ENCODE measurements at places on chromosomes 5 and 9.

GRCh38 chr5:128015978-128016377 lies 67.6 kb upstream of the SLC12A2 start:
- no peak for DNase-seq

GRCh38 chr5:83522446-83522845 lies 50.9 kb downstream of the VCAN start:
- DNase-seq: no peak

DNA sequence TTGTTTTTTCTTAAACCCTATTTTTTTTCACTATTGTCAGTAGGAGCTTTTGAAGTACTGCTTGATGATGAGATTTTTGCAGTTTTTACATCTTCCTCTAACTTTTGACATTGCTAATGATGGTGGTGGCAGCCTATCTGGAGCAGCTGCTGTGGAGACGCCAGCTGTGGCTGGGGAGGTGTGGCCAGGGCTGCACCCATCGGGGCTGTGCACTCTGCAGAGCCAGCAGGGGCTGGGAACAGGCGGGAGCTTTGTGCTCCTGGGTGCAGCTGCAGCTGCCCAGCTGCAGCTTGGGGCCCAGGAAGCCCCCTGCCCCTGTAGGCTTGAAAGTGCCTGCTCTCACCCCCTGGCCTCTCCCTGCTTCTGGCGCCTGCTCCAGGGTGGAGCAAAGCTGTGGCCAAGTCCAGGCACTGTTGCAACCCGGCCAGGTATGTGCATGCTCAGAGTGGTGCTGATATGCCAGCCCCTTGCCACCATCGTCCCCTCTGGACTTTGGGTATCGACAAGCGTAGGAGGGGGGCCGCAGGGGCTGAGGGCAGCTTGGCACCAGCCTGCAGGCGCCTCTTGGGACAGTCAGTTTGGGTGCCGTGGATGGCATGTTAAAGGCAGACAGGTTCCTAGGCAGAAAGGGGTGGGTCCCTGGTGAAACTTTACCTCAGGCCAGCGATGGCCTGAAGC lies 39.2 kb downstream of the FER start:
- DNase-seq: no peak

- DNase-seq: no peak
Observed at GRCh38 chr5:61953913-61954312, 352.1 kb upstream of the KIF2A start.

- DNase-seq: no peak
Observed at GRCh38 chr9:136686534-136686793, 793 bp downstream of the AGPAT2 start.

GRCh38 chr9:121744002-121744686 lies 92.7 kb downstream of the DAB2IP start:
- no peak for DNase-seq

DNA sequence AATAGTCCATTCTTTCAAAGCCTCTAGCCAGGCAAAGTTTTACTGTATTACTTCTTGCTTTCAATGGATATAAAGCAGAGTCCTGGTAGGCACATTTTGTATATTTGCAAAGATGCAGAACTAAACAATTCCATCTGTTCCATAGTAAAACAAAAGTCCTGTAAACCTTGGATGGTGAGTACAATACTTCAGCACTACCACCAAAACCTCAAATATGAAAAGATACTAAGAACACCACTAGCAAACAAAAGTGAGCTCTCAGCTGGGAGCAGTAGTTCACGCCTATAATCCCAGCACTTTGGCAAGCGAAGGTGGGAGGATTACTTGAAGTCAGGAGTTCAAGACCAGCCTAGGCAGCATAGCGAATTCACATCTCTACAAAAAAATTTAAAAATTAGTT lies 195.0 kb downstream of the MSX2 start:
- DNase-seq: no peak

DNA sequence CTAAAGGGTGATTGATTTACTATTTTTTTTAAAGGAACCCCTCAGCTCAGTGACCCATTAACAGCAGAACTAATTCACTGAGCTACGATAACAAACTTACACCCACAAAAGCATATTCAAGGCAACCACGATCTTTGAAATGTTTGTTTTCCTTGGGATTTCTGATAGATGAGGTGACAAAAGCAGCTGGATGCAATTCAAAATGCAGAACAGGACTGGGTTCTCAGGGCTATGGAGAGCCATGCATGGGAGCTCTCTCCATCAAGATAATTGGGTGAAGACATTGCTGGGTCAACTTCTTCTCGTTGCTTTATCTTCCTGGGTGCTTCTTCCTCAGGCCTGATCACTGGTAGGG lies 60.1 kb downstream of the PAPPA start:
- no peak for DNase-seq

GRCh38 chr5:10607023-10607665 lies 43.3 kb downstream of the ANKRD33B start:
- DNase-seq: no peak

DNA sequence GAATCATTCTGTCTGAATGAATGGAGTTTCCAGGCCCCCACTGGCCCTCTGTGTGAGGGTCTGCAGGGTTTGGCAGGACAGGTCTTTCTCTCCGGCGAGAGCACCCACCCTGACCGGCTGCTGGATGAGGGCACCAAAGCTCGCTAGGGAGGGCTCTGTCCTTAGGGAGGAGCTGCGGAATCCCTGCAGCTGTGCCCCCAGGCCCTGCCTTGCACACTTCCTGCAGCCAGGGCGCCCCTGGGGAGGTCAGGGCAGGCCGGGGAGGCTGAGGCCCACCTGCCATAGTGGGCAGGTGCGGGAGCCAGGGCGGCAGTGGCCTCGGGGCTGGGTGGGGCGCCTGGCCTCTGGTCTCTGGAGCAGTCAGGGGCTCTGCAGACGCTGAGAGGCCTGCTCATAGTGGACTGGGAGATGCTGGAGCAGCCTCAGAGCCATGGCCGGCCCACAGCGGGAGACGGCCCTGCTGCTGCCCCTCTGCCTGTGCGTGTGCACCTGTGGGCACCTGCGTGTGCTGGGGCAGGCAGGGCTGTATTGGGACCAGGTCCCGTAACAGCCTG lies 36.1 kb downstream of the EXOC3 start:
- no peak for DNase-seq

GRCh38 chr9:82031538-82032280 lies 43.1 kb downstream of the SPATA31D1 start:
- DNase-seq: no peak

DNA sequence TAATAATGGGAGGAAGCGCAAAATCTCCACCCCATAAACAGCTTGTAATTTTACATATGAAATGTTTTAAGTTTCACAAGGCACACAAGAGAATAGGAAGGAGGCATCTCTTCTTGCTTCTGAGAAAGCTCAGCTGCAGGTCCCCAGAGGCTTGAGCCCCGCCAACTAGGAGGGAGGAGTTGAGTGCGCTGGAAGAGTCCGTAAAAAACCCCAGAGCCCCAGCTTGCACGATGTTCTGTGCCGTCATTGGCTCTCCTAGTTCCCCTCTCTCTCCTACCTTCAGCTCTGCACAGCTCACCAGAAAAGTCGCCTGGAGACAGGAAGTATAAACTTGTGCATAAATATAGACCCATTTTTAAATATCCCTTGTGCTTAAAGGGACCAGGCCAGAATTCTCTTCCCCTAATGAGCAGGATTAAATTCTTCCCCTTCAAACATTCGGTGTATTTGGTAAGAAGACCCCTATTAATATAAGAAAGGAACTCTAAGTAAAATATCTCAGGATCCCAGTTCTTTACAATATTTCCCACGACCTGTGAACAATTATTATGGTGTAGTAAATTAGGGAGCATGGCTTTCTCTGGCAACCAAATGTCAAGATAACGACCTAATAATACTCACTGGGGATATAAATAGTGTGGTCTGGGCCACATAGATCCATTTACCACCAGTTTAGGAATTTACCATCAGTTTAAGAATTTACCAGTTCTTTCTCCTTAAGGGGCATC lies 13.7 kb downstream of the GLRX start:
- DNase-seq: peak; percentile 48

DNA sequence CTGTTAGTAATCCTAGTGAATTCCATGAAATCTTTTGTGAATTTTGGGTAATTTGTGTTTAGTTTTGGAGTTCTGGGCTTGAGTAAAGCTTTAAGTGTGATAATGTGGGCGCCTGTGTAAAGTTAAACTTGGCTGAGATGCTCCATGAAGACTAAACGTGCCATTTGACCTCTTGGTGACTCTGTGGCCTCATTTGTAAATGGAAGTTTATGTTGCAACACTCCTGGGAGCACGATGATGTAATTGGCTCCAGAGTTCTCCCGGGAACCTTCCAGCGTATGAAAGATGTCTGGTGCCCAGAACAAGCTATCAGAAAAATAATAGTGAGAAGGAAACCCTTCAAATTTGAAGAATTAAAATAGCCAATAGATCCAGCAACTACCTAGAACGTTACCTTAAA lies 981.2 kb downstream of the TLE4 start:
- no peak for DNase-seq

DNA sequence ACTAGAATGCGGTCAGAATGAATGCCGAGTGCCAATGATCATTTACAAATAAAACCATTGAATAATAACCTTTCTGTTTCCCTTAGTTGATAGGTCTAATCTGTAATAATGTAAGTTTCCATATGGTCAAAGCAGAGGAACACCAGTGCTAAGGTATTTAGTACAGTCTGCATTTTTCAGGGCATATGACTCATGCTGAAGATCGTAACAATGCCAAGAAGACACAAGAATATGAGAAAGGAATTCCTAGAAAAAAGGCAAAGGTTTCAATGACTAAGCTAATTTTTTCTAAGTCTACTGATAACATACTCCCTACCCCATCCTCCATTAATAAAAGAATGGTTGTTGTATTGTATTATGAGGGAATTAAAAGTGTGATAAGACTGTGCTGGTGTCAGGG lies 2.8 kb downstream of the OR1L8 start:
- no peak for DNase-seq

GRCh38 chr9:112485574-112485973 lies 1.1 kb upstream of the KIAA1958 start:
- no peak for DNase-seq

DNA sequence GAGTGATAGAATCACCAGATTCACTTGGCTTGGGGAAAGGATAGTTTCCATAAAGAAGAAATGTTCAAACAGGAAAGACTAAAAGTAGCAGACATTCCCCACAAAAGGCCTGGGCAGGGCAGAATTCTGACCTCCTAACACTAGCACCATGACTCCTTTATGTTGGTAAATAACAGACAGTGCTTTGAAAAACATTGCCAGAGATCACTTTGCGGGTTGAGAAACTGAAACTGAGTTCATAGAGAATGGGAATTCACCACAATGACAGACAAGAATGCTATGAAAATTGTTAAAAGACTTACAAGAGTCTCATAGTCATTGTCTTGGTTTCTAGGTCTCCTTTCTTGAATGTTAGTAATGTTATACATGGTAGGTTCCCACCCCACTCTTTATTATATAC lies 172.5 kb upstream of the GLRA1 start:
- no peak for DNase-seq

DNA sequence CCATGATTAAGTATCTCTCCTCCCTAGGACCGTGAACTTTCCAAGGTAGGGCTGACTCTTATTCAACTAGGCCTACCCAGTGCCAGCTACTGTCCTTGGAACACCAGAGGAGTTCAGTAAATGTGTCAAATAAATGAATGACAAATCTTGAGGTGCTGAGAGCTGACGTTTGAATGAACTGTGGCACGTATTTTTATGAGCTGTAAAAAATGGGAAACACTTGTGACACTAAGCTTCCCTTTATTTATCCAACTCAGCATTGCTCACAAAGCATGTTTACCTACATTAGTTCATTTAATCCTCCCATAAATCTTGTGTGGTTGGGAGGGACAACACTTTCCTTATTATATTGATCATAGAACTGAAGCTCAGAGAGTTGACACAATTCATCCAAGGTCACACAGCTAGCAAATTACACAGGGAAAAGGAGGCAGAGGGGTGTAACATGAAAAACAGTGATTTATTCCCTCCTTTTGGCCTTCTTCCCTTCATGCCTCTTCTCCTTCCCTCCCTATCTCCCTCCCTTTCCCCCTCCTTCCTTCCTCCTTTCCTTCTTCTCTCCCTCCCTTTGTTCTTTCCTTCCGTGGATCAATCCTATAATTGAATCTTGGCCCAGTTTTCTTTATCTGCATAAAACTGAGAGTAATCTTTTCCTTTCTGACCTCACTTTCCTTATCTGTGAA lies 412.6 kb downstream of the DMRT2 start:
- no peak for DNase-seq

GRCh38 chr5:28165096-28165495 lies 1126.7 kb upstream of the CDH9 start:
- no peak for DNase-seq

DNA sequence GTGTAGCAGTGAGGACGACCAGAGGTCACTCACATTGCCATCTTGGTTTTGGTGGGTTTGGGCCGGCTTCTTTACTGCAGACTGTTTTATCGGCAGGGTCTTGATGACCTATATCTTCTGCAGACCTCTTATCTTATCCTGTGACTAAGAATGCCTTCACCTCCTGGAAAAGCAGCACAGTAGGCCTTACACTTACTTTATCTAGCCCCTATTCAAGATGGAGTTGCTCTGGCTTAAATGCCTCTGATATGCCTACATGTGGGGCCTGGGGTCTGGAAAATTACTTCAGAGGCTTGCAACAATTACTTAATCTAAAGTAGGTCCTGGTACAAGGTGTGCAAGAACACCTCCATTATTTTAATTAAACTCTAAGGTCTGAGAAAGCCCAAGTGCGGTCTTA lies 86.9 kb upstream of the IL12B start:
- no peak for DNase-seq

- DNase-seq: no peak
Observed at GRCh38 chr5:150253416-150254208, 36.0 kb downstream of the CAMK2A start.

DNA sequence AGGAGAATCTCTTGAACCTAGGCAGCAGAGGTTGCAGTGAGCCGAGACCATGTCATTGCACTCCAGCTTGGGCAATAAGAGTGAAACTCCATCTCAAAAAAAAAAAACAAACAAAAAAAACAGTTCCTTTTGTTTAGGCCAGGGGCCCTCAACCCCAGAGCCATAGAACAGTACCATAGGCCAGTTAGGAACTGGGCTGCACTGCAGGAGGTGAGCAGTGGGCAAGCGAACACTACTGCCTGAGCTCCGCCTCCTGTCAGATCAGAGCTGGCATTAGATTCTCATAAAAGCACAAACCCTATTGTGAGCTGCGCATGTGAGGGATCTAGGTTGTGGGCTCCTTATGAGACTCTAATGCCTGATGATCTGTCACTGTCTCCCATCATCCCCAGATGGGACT lies 49.1 kb upstream of the SUB1 start:
- DNase-seq: no peak

GRCh38 chr9:108994695-108995094 lies 18.6 kb downstream of the CTNNAL1 start:
- DNase-seq: no peak

DNA sequence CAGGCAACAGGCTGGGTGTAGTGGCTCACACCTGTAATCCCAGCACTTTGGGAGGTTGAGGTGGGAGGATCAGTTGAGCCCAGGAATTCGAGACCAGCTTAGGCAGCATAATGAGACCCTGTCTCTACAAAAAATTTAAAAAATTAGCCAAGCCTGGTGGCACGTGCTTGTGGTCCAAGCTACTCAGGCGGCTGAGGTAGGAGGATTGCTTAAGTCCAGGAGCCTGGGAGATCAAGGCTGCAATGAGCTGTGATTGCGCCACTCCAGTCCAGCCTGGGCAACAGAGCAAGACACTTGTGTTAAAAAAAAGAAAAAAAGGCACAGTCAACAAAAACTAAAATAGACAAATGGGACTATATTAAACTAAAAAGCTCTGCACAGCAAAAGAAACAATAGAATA lies 29.3 kb downstream of the ATP6V0E1 start:
- no peak for DNase-seq

Data from stimulated activated CD4-positive, alpha-beta T cell treated with anti-CD3 and anti-CD28 coated beads, Interleukin-15, amount 100 ng/mL, for 1 hour (primary cell).